HT-29 (cell line): ENCODE measurements at places on chromosomes 6 and 20. TPM values are rescaled to one million over a fixed set of nuclear protein-coding genes. Genes with fewer than 3 reads are reported as not detected.

GRCh38 chr6:27139756-27140579 is 107.5 kb upstream of the PRSS16 start:
- DNase-seq, result no peak

GRCh38 chr20:6200092-6200491 is 77.3 kb upstream of the FERMT1 start:
- no peak for DNase-seq

DNA sequence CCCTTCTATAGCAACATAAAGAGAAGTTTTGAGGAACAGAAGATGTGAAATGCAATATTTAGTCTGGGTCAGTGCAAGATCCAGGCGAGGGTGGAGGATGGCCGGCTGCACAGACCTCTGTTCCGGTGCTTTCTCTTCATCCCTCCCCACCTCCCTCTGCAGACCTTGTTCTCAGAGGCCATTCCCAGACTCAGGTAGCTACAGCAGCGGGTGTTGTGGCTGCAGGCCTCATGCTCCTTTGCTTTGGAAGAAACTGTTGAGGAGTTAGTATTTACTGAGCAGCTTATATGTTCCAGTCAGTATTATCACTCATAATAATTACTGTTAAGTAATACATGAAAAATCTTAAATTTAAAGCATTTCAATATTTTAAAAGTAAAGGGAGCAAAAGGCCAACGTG is 1.7 kb downstream of the BTN3A3 start:
- DNase-seq, result no peak

The SLC17A3 gene
- not detected in 2 replicates for total RNA-seq

The ADTRP gene
- total RNA-seq, result 0.13 and 0.83 TPM in 2 replicates

The RBM12 gene
- total RNA-seq, result 54.8 and 55.4 TPM in 2 replicates

DNA sequence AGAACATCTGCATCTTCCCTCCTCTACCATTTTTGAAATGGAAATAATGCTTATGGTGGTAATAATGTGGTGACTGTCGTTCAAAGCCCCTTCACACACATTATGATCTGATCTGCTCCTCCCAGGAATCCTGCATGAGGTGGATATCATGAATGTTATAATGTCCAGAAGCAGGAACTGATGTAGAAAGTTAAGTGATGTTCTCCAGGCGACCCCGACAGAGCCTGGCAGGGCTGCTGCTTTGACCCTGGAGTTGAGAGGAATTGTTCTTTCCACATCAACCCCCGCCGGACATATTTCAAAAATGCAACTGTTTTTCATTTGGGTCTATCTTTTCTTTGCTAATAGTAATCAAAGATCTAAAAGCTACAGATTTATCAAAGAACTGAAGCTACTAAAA is 131.6 kb downstream of the GMPR start:
- DNase-seq, result no peak

GRCh38 chr6:25124216-25124715 is 154.9 kb upstream of the CARMIL1 start:
- DNase-seq, result no peak

- no peak for DNase-seq
These were observed 121.3 kb upstream of the BCLAF1 start for GRCh38 chr6:136411025-136411325.

- DNase-seq, result peak; percentile 38
These were observed 574 bp downstream of the RPS12 start for GRCh38 chr6:132814716-132815570.

GRCh38 chr6:80343511-80343910 is 237.0 kb downstream of the BCKDHB start:
- no peak for DNase-seq

DNA sequence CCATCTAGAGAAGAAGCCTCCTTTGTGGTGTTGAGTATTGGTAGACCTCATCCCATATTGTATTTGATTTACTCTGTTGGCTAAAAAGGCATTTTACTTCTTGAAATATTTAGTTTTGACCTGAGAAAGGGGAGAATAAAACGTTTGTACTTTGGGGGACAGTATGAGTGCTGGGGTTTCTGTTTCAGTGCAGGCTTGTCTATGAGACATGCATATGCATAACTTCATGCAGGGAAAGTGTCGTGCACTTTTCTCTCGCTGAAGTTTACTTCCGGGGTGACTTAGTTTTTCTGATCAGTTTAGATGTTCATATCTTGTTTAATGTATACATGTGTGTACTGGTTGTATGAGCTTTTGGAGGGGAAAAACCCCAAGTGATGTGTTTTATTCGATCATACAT is 59.5 kb downstream of the UTRN start:
- DNase-seq, result no peak

GRCh38 chr6:161414707-161415106 is 140.8 kb upstream of the AGPAT4 start:
- DNase-seq, result no peak

The RNGTT gene
- 12.9 and 14.0 TPM in 2 replicates for total RNA-seq

DNA sequence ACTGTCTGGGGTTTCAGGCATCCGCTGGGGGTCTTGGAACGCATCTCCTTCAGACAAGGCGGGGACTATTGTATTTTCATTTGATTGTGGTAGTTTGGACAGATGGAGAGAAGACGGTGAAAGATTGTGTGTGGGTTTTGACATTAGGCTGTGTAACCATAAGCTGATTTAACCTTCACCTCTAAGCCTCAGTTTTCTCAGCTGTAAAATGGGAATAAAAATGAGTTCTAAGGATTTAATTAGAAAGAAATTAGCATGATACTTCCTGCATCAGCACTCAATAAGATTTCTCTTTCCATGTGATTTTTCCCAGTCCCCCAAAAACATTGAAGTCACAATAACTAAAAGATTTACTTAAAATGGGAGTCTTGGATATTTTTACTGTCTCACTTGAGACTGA is 78.1 kb downstream of the CBFA2T2 start:
- no peak for DNase-seq

DNA sequence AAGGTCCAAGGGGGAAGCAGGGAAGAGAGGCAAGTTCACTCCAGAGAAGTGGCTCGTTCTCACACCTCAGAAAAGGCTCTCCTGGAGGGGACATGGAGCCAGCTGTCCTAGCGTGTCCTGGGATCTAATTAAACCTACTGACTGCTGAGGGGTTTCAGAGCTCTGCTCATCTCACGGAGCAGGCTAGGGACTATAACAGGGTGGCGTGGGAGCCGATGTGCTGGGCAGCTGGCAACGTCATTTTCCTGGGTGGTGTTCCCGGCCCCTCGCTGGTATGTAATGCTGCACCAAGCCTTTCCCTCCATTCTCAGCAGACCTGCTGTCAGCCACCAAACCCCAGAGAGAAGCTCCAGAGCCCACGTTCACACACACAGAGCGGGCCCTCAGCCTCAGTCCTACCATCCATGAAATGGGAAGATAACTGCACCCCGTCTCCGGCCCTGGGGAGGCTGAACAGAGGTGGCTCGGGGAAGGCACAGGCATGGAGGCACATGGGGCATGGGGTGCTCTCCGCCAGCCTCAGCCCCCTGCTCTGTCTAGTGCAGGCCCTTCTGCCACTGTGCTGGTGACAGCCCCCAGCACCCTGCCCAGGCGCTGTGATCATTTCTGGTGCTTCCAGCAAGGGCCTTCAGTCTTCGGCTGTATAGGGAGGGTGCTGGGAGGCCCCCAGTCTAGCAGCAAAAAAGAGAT is 1.9 kb downstream of the CST7 start:
- DNase-seq, result no peak

DNA sequence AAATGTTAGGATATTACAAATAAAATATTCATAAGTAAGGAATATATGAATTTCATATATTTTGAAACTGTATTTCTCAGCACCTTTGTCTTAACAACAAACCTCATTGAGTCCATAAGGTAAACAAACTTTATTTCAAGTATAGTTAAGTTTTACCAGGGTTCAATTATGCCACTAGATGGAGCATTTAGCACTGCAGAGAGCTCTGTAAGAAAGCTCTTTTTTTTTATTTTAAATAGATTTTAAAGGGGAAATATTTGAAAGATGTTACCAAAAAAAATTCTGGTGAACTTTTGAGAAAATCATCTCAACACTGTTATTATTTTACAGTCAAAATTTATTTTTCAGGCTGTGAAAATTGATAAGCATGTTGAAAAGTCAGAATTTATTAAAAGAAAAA is 955.2 kb upstream of the EYS start:
- peak; percentile 16 for DNase-seq

The TPX2 gene
- total RNA-seq, result 94.4 and 101 TPM in 2 replicates

DNA sequence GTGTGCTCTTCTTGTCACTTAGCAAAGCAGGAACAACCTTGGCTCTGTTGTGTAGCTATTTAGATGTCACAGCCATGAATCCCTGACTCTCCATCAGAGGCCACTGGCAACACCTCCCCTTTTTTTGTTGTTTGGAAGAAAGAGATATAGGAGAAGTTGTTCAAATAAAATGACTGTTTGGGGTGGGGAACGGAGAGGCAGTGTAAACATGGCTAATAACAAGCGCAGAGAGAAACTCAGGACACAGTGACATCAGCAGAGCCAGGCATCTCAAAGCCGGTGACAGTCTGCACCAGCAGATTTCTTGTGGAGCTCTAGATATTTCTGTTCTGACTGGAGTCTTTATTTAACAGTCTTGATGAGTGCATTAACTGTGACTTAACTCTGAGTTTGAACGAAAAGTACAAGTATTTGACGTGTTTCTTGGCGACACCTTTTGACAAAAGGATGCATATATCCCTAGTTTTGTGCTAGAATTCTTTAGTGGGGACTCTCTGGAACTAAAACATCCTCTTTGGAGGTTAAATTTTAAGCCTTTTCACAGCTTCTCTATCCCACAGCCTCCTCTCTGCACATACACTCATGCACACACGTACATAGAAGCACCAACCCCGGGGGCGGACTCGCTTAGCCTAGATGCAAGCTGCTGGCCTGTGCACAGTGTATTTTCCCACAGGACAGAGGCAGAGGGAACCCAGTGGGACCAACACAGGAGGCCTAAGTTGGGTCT is 53.8 kb downstream of the ADAT2 start:
- peak; percentile 78 for DNase-seq
